Foreskin melanocyte (primary cell): ENCODE measurements at places on chromosomes 3 and 15.

DNA sequence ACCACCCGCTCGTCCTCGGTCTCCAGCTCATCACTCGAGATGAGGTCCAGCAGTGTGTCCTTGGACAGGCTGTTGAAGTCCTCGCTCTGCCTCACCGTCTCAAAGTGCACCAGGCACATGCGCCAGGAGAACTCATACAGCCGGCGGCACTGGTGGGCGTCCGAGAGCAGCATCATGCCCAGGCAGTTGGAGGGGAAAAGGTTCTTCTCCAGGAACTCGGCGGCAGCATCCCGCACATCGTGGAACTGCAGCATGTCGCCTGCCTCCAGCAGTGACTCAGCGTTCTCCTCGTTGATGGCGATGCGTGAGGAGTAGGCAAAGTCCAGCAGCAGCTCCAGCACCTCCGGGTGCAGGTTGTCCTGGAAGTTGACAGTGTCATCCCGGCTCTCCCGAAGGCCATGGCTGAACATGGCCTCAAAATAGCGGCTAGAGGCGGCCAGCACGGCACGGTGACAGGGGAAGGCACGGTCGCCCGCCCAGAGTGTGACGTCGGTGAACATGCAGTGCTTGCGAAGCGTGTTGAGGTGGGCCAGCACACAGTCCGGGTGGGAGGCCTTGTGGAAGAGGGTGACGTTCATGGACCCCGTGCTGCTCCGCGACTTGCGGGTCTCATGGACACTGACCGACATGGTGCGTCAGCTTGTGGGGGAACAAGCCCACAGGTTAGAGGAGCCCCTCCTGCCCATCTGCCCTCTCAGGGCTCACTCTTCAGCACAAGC lies 25.4 kb downstream of the KLHL25 start:
- DNase-seq, result no peak

DNA sequence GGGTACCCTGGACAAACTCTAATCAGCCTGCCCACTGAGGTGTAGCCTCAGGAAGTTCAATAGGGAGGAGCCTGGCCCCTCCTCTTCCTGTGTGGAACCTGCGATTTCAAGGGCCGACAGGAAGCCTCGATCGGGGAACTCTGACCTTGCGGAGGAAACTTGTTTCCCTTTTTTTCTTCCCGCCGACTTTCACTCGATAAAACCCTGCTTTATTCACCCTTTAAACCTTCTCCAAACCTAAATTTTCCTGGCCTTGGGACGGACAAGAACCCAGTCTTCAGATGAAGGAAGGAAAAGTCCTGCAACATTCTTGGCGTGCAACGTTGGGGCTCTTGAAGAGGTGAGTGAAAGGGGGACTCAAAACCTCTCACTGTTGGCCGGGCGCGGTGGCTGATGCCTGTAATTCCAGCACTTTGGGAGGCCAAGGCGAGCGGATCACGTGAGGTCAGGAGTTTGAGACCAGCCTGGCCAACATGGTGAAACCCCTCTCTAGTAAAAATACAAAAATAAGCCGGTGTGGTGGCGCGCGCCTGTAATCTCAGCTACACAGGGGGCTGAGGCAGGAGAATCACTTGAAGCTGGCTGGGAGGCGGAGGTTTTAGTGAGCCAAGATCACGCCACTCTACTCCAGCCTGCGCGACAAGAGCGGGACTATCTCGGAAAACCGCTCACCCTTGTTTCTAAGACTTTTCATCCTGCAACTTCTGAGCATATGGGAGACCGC lies 208.2 kb downstream of the ZNF385D start:
- DNase-seq, result no peak

- DNase-seq, result no peak
Measured at GRCh38 chr15:94416820-94417219, 185.5 kb downstream of the MCTP2 start.

DNA sequence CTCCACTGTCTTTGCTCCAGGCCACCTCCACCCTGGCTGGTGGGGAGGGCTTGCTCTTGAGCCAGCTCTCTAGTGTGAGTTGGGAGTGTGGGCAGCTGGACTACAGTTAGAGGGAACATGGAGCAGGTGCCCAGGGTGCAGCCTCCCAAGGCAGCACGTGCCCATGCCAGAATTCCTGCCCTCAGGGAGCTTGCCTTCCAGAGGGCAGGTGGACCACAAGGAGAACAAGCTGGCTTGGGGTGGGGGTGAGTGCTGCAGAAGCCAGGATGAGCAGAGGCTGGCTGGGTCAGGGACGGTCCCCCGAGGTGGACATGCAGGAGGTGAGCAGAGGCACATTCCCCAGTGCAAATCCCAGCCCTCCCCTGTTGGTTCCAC lies 89.5 kb downstream of the VGLL4 start:
- no peak for DNase-seq

DNA sequence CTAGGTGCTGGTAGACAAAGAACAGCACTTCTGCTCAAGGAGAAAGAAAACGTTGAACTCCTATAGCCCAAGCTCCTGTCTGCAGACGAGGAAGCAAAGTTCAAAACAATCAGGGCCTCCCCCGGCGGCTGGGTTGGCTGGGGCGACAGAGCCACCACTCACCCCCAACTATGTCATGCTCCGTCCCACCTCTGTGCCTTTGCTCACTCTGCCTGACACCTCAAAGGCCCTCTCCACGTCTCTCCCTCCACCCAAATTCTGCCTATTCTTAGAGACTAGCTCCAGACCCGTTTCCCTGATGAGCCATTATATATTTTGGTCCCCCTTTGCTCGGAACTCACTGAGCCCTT lies 304.3 kb downstream of the TLE3 start:
- DNase-seq, result no peak

GRCh38 chr3:35065891-35066290 lies 573.4 kb upstream of the ARPP21 start:
- DNase-seq, result no peak
